ENCODE measurements at places on chromosomes 12 and 14.

DNA sequence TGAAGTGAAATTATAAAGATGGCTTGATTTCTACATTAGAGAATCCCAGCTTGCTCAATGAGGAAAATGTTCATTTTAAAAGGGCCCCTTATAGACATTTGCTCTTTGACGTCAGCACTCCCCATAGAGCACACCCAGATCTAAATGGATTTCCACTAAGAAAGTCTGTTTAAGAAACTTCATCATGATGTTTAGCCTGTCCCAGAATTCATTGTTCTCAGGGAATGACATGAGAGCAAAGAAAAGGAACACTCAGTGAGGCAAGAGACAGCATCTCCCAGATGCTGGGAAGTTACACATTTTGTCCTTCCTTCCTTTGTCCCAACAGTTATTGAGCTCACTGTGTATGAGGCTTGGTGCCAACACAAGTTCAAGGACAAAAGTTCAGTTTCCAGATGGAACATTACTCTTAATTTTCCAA, 4.9 kb downstream of the PHLDA1 start:
- DNase-seq, result no peak

GRCh38 chr12:120077260-120077659, 39.3 kb downstream of the RAB35 start:
- no peak for DNase-seq

DNA sequence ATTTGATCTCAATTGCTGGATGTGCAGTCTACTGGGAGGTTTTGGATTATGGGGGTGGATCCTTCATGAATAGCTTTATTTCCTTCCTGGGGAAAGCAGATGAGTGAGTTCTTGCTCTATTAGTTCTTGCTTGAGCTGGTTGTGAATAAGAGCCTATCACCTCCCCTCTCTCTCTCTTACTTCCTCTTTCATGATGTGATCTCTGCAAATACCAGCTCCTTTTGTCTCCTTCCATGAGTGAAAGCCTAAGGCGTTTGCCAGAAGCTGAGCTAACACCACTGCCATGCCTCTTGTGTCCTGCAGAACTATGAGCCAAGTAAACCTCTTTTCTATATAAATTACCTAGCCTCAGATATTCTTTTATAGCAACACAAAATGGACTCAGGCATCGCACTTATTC, 302.7 kb downstream of the CCER1 start:
- DNase-seq, result no peak

- DNase-seq, result peak; percentile 49
Measured at GRCh38 chr14:73787486-73788316, 63.9 kb upstream of the PTGR2 start.

DNA sequence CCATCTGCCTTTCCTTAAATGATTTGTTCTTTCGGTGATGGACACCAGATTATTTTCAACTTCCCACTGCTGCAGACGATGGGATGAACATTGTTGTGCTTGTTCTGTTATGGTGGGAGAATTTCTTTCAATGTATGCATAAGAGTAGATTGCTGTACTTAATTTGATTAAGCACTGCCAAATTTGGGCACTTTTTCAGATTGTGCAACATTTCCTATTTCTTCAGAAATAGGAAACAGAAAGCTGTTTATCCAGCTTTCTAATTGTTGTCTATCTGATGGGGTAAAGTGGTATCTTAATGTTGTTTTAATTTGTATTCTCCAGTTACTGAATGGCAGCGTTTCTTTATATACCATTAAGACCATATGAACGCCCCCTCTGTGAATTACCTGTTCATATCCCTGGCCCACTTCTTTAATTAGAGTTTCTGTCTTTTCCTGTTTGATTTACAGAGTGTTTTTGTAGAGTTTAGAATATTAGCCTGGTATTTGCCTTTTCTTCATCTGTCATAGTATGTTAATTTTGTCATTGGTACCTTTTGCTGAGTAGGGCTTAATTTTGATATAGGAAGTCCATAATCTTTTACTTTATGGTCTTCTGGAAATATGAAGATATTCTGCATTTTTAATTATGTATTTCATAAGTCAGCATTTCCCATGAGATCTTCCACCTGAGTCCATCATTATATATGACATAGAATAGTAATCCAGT, 59.6 kb downstream of the DIP2B start:
- DNase-seq, result no peak

DNA sequence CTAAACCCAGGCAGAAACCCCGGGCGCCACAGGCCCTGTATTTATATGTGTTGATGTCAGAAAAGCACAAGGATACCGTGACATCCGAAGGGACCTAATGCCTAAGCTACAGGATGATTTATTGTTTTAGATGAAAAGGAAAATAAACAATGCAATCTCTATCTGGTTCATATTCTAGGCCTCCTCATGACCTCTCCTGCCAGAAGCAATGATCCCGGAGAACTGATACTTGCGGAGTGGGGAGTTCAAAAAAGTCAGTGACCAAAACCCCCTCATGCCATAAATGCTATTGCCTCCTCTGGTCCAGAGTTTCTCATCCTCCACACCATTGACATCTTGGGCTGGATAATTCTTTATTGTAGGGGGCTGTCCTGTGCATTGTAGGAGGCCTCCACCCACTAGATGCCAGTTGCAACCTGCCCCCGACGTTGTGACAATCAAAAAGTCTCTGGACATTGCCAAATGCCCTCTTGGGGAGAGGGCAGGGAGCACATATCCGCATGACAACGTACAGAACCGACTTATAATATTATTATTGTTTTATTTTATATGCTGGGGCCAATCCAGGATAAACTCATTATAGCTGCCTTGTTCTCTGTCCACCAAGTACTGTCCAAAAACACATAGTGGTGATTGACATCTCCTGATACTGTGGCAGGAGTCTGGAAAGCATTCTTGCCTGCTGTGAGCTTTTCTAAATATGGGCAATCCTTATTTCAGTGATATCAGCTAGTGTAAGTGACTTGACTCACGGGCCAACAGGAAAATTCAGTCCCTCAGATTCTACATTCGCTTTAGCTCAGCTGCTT, 1.1 kb upstream of the CSRP2 start:
- no peak for DNase-seq
